Left kidney (tissue), 8 donors: ENCODE measurements at places on chromosomes 12 and 14. TPM values are rescaled to one million over a fixed set of nuclear protein-coding genes. Genes with fewer than 3 reads are reported as not detected.

The RNASE3 gene
- polyA plus RNA-seq = 1.2 TPM

The CABP1 gene
- polyA plus RNA-seq = 7.7 TPM

The BHLHE41 gene
- polyA plus RNA-seq = 2.2 TPM

- DNase-seq = no peak
Observed at GRCh38 chr14:56648508-56649301, 69.1 kb downstream of the TMEM260 start.

- DNase-seq = no peak
Observed at GRCh38 chr14:52080808-52081755, 12.2 kb upstream of the NID2 start.

GRCh38 chr12:113260127-113260526 lies 38.9 kb downstream of the TPCN1 start:
- no peak for DNase-seq

- no peak for DNase-seq
Observed at GRCh38 chr12:51307655-51308593, 16.1 kb downstream of the BIN2 start.

DNA sequence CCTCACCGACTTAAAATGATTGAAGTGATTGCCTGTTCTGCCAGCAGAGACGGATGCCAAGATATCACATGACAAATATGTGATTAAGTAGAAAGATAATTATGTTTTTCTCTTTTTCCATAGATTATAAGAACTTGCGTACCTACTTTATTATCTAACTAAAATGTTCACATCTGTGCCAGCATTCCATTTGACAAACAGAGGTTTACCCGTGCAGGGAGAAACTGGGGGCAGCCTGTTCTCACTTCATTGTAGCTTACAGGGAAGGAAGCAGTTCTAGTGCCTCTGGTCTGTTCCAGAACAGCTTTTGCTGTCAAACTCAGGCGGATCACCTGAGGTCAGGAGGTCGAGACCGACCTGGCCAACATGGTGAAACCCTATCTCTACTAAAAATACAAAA lies 29.6 kb downstream of the CCDC62 start:
- no peak for DNase-seq

DNA sequence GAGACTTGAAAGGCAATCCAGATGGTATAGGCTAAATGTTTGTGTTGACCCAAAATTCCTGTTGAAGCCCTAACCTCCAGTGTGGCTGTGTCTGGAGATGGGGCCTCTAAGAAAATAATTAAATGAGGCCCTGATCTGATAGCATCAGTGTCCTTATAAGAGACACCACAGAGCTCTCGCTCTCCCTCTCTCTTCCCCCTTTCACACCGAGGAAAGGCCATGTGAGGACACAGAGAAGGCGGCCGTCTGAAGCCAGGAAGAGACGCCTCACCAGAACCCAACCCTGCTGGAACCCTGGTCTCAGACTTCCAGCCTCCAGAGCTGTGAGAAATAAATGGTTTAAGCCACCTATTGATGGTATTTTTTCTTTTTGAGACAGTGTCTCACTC lies 87.5 kb downstream of the SCARB1 start:
- DNase-seq = no peak

DNA sequence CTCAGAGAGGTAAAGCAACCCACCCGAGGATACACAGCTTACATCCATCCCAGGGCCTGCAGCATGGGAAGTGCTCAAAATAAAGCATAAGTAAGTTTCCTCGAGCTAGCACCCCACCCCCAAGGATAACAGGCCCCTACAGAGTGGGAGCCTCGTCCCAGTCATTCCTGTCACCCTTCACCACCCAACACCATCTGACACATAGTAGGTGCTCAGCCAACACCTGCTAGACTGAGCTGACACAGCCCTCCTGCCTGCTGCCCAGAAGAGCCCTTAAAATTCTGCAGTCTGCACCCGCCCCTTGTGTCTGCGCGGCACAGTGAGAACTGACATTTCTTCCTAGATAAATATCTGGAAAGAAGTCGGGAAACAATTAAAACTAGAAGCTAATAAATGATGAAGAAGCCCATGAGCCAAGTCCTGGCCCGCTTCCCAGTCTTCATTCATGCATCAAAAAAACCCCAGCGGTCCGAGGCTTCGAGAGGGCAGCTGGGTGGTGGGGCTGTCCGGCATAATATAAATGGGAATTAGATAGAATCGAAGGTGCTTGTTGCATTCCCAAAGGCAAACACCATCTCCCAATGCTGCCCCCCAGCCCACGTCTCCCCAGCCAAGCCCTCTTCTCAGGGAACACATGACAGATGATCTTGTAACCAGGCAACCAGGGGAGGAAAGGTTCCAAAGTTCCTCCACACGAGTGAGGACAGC lies 76.2 kb downstream of the BCL11B start:
- peak; percentile 64 for DNase-seq
